ENCODE measurements at places on chromosomes 11 and 22.

DNA sequence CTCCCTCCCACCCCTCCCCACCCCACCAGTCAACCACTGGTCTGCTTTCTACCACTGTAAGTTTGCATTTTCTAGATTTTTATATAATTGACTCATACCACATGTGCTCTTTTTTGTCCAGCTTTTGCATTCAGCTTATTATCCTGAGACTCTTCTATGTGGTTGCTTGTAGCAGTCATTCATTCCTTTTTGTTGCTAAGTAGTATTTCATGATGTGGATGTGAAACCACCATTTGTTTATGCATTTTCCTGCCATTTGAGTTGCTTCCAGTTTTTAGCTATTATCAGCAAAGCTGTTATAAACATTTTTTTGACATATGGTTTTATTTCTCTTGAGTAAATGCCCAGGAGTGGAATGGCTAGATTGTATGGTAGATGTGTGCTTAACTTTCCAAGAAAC is 77.0 kb upstream of the FGF3 start:
- DNase-seq: no peak

GRCh38 chr11:13012056-13012661 is 3.0 kb downstream of the RASSF10 start:
- DNase-seq: no peak

DNA sequence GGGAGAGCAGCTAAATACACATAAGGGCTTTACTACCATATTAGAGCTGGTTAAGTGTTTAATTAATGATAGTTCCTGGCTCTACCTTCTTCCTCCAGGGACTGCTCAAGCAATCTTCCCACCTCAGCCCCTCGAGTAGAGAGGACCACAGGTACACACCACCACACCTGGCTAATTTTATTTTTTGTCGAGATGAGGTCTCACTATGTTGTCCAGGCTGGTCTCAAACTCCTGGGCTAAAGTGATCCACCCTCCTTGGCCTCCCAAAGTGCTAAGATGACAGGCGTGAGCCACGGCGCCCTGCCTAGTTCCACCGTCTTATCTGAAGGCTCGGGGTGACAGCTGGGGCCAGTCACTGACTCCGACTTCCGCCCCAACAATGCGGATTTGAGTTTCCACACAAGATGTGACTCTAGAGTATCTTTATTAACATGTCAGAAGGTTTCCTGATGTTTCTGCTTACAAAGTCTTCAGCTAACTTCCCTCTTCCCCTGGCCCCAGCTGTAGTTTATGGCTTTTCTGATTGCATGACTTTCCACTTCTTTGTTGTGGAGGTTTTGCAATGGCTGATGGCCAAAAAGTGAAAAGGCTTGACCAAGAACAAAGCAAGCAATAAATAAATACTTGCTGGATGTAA is 16.8 kb downstream of the TPST2 start:
- no peak for DNase-seq

- DNase-seq: no peak
Measured at GRCh38 chr11:95193541-95193940, 37.5 kb downstream of the SESN3 start.
